Effector memory CD8-positive, alpha-beta T cell (primary cell): ENCODE measurements at places on chromosomes 1 and 21.
A peak's percentile ranks its signal among the peaks of the same experiment; 100 is the strongest.

- H3K27ac ChIP-seq: no peak overlapping the region
- no peak for DNase-seq
- peaks cover 45% of the 10 kb centered on the region for H3K36me3 ChIP-seq
- H3K4me1 ChIP-seq: peaks cover 38% of the 10 kb centered on the region
- H3K4me3 ChIP-seq: no peak overlapping the region
Observed at GRCh38 chr1:52059321-52059720, 3.2 kb downstream of the BTF3L4 start.

GRCh38 chr1:240656531-240656930 is 44.6 kb upstream of the GREM2 start:
- H3K4me1 ChIP-seq: no peaks in the 10 kb centered on the region
- DNase-seq: no peak
- no peaks in the 10 kb centered on the region for H3K27me3 ChIP-seq
- H3K36me3 ChIP-seq: peaks cover 3% of the 10 kb centered on the region
- no peak overlapping the region for H3K4me3 ChIP-seq
- H3K27ac ChIP-seq: no peak overlapping the region

DNA sequence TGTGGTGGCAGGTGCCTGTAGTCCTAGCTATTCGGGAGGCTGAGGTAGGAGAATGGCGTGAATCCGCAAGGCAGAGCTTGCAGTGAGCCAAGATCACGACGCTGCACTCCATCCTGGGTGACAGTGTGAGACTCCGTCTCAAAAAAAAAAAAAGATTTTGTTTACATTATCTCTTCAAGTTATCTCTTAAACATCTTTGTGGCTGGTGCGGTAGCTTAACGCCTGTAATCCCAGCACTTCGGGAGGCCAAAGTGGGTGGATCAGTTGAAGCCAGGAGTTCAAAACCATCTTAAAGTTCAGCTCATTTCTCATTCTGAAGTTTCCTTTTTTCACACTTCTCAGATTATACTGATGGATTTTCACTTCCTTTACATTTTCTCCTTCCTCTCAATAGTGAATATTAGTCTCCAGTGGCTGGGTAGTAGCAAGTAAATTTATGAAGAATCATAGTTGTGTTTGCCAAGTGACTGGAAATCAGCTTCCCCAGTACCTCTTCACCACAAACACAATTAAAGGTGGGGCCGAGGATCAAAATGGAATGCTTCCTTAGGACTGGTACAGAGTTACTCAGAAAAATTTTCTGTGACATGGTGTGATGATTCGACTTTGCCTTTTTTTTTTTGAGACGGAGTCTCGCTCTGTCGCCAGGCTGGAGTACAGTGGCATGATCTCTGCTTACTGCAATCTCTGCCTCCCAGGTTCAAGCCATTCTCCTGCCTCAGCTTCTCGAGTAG is 13.8 kb downstream of the PIP5K1A start:
- no peak for DNase-seq
- no peaks in the 10 kb centered on the region for H3K27me3 ChIP-seq
- peaks cover 21% of the 10 kb centered on the region for H3K4me1 ChIP-seq
- peaks cover 50% of the 10 kb centered on the region for H3K36me3 ChIP-seq
- peak overlapping the region; percentile 79 for H3K27ac ChIP-seq

- DNase-seq: no peak
- H3K27ac ChIP-seq: peak overlapping the region; percentile 33
- H3K27me3 ChIP-seq: no peaks in the 10 kb centered on the region
- no peak overlapping the region for H3K4me3 ChIP-seq
- H3K36me3 ChIP-seq: peaks cover 22% of the 10 kb centered on the region
- H3K4me1 ChIP-seq: peaks cover 39% of the 10 kb centered on the region
Observed at GRCh38 chr1:13737398-13737797, 37.4 kb downstream of the PRDM2 start.

GRCh38 chr21:46227811-46228344 is 696 bp downstream of the LSS start:
- peak overlapping the region; percentile 64 for H3K27ac ChIP-seq
- no peak for DNase-seq
- H3K4me3 ChIP-seq: peak overlapping the region; percentile 79
- peaks cover 46% of the 10 kb centered on the region for H3K4me1 ChIP-seq
- no peaks in the 10 kb centered on the region for H3K27me3 ChIP-seq

DNA sequence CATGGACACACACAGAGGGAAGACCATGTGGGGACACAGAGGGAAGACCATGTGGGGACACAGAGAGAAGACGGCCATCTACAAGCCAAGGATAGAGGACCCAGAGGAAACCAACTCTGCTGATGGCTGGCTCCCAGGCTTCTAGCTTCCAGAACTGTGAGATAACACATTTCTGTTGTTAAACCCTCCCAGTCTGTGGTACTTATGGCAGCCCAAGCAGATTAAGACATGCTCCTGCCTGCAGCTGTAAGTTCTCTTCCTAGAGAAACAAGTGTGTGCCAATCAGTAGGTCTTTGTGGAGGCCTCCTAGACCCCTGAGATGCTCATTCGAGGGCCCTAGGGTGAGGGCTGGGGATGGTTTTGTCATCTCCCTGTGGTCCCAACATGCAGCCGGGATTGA is 2.7 kb downstream of the AGT start:
- H3K4me3 ChIP-seq: no peak overlapping the region
- H3K4me1 ChIP-seq: peaks cover 9% of the 10 kb centered on the region
- H3K27ac ChIP-seq: no peak overlapping the region
- H3K36me3 ChIP-seq: no peaks in the 10 kb centered on the region
- DNase-seq: no peak

DNA sequence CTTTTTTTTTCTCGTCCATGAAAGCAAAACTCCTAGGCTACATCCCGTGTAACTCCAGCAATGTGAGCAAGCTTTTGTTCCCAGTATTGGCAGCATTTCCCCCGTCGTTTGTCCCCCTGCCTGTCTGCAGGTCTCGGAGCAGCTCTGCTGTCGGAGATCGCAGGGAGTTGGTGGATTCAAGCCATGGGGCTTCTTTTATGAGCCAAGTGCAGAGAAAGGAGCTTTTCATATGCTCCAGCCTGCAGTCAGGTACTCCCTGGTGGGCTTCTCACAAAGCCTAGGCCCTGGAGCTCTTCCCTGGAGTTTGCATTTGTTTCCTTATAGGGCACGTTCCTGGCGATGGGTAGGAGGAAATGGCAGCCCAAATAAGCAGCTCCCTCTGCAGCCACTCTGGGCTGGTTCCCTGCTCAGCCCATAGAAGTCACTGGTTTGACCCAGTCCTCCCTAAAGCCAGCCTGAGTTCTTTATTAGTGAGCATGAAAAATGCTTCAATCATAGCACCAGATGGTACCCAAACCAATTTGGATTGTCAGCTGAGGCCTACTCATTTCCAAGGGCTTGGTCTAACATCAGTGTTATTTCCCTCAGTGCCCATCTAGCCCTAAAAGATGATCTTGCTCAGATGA is 78.3 kb downstream of the NUF2 start:
- no peak overlapping the region for H3K27ac ChIP-seq
- H3K4me1 ChIP-seq: no peaks in the 10 kb centered on the region
- no peaks in the 10 kb centered on the region for H3K36me3 ChIP-seq

GRCh38 chr1:154159554-154159953 is 4.7 kb upstream of the NUP210L start:
- H3K36me3 ChIP-seq: peaks cover 87% of the 10 kb centered on the region
- no peak for DNase-seq
- no peak overlapping the region for H3K4me3 ChIP-seq
- peaks cover 60% of the 10 kb centered on the region for H3K4me1 ChIP-seq

- H3K36me3 ChIP-seq: peaks cover 7% of the 10 kb centered on the region
- no peaks in the 10 kb centered on the region for H3K4me1 ChIP-seq
- no peak overlapping the region for H3K4me3 ChIP-seq
- no peak for DNase-seq
- no peaks in the 10 kb centered on the region for H3K27me3 ChIP-seq
- H3K27ac ChIP-seq: no peak overlapping the region
Observed at GRCh38 chr1:208202333-208202995, 41.7 kb downstream of the PLXNA2 start.

DNA sequence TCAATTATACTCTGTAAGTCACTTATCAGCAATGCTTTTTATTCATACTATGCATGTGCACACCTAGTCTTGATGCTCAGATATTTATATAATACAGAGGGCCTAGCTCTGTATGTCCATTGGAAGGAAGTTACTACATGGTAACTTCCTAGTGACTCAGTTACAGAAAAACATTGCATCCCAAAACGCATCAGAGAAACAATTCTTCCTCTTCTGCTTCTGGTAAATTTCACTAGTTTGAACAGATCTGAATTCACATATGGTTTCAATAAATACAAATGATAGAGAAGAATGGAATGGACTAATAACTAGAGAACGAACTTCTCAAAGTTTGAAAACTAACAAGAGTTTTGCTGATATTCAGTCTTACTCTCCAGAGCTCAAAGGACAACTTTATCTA is 811.3 kb upstream of the ADGRL2 start:
- no peak overlapping the region for H3K4me3 ChIP-seq
- no peaks in the 10 kb centered on the region for H3K27me3 ChIP-seq
- no peaks in the 10 kb centered on the region for H3K4me1 ChIP-seq

DNA sequence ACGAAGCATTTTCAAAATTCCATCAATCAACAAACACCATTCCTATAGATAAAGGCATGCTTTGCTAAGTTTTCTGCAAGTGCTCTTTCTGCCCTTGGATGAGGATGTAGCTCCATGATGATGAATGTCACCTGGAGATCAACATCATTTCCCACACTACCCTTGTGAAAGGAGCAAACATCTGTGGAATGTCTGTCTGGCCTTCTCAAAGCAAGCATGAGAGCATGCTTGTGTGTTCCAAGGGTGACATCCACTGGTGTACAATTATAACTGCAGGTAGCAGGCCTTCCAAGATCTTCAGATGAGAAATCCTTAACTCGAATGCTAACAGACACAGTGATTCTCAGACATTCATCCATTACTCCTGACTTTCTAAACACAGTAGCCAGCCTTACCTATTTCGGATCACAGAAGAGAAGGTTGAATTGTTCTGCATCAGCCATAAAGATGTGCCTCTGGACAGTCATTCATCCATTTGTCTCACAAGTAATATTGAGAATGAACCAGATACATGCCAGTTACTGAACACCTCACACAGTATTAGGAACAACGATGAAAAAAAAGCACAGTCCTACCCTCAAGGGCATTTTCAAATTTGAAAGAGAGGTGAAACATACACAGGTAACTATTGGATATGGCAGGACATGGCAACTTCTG is 162.4 kb downstream of the TPR start:
- no peak overlapping the region for H3K4me3 ChIP-seq
- H3K27ac ChIP-seq: no peak overlapping the region
- no peak for DNase-seq
- no peaks in the 10 kb centered on the region for H3K36me3 ChIP-seq
- H3K27me3 ChIP-seq: no peaks in the 10 kb centered on the region
- no peaks in the 10 kb centered on the region for H3K4me1 ChIP-seq

GRCh38 chr1:186655876-186656275 is 24.3 kb downstream of the PTGS2 start:
- no peak overlapping the region for H3K4me3 ChIP-seq
- no peaks in the 10 kb centered on the region for H3K27me3 ChIP-seq
- DNase-seq: no peak
- H3K27ac ChIP-seq: no peak overlapping the region

GRCh38 chr1:15452216-15452615 is 4.3 kb upstream of the CELA2A start:
- no peaks in the 10 kb centered on the region for H3K4me1 ChIP-seq
- peaks cover 50% of the 10 kb centered on the region for H3K27me3 ChIP-seq
- no peak overlapping the region for H3K27ac ChIP-seq

DNA sequence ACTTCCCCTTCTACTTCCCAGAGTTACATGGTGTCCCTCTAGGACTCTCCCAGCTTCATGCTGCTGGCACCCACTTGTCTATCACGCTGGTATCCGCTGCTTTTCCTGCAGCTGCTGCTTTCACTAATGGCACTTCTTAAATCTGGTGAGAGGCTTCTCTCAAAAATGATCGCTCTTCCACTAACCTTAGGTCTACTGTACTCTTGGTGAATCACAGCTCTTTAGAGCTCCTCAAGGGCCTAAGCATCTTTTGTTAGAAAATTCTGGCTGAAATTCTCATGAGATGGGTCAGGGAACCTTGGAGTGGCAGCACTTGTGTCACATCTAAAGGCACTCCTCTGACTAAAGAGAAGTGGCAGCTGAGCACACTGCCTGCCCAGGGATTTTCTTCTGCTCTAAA is 32.1 kb downstream of the ZMYND12 start:
- no peak overlapping the region for H3K27ac ChIP-seq
- no peak overlapping the region for H3K4me3 ChIP-seq
- no peaks in the 10 kb centered on the region for H3K36me3 ChIP-seq
- peaks cover 42% of the 10 kb centered on the region for H3K27me3 ChIP-seq
- DNase-seq: no peak
- no peaks in the 10 kb centered on the region for H3K4me1 ChIP-seq

GRCh38 chr1:196877964-196878363 is 9.9 kb upstream of the CFHR4 start:
- no peaks in the 10 kb centered on the region for H3K36me3 ChIP-seq
- no peaks in the 10 kb centered on the region for H3K27me3 ChIP-seq
- DNase-seq: no peak

DNA sequence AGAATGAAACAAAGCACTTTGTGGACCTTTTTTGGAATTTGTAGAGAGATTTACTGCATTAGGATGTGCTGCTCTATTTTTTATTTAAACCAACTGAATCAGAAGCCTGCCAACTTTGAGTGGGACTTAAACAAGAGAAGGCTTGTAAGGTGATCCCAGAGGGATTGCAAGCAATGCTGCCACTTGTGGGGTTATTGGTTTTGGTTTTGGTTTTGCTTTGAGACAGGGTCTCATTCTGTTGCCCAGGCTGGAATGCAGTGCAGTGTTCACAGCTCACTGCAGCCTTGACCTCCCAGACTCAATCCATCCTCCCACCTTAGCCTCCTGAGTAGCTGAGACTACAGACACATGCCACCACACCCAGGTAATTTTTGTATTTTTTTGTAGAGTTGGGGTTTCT is 32.2 kb upstream of the GNG5 start:
- no peak for DNase-seq
- no peaks in the 10 kb centered on the region for H3K27me3 ChIP-seq
- no peaks in the 10 kb centered on the region for H3K36me3 ChIP-seq

- H3K27ac ChIP-seq: no peak overlapping the region
- H3K4me1 ChIP-seq: no peaks in the 10 kb centered on the region
- peaks cover 17% of the 10 kb centered on the region for H3K27me3 ChIP-seq
Observed at GRCh38 chr1:64664299-64664698, 80.6 kb upstream of the RAVER2 start.

GRCh38 chr1:43004587-43005459 is 46.2 kb upstream of the SLC2A1 start:
- H3K4me3 ChIP-seq: no peak overlapping the region
- H3K36me3 ChIP-seq: no peaks in the 10 kb centered on the region
- no peaks in the 10 kb centered on the region for H3K4me1 ChIP-seq
- H3K27ac ChIP-seq: no peak overlapping the region
- no peak for DNase-seq
